T-helper 2 cell (primary cell): ENCODE measurements at places on chromosomes 2 and 18.
A peak's percentile ranks its signal among the peaks of the same experiment; 100 is the strongest.

DNA sequence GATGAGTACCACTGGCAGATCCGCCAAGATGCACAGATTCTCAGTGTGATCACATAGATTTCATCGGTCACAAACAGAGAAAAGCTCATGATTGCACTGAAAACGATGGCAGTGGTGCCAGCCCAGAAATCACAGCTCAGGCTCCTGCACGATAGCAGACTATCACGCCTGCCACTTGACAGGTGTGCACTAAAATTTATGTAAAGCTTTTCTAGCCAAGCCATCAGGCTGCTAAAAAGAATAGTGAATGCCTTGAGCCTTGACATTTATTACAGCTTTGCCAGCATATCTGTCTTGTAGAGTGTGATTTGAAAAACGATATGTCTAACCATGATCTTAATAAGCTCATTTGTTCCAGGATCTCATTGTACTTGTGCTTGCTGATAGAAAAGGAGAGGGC, 409.5 kb upstream of the CWC22 start:
- DNase-seq: no peak

DNA sequence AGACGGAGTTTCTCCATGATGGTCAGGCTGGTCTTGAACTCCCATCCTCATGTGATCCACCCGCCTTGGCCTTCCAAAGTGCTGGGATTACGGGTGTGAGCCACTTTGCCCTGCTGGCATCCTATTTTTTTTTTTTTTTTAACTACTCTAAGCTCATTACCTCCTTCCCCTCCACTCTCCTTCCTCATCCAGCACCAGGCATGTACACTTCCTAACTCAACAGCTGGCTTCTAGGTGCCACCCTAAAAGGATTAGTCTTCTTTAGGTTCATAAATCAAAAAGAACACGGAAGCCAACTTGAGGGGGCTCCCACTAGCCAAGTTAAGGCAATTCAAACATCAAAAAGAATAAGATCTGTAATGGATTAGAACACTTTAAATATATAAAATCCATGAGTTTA, 70.6 kb upstream of the TEX51 start:
- DNase-seq: no peak

- peak; percentile 7 for DNase-seq
Measured at GRCh38 chr2:84495539-84496146, 20.7 kb upstream of the DNAH6 start.

- DNase-seq: no peak
Measured at GRCh38 chr2:216904974-216905373, 45.1 kb upstream of the TNP1 start.

- peak; percentile 14 for DNase-seq
Measured at GRCh38 chr18:58687871-58688308, 16.6 kb downstream of the MALT1 start.

DNA sequence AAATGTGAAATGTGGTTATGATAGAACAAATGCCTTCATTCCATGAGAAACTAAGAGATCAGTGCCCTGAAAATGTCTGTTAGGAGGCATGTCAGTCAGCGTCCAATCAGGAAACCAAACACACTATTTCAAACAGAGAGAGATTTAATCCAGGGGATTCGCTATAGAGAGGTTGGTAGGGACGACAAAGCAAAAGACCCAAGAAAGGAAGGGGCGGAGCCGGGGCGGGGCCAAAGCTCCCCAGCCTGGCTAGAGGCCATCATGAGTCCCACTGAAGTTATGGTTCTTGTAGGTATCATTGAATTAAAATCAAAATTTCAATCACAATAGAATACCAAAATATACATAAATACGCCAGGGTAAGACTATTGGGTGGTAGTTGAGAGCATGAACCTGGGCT, 32.9 kb upstream of the RNF149 start:
- no peak for DNase-seq

DNA sequence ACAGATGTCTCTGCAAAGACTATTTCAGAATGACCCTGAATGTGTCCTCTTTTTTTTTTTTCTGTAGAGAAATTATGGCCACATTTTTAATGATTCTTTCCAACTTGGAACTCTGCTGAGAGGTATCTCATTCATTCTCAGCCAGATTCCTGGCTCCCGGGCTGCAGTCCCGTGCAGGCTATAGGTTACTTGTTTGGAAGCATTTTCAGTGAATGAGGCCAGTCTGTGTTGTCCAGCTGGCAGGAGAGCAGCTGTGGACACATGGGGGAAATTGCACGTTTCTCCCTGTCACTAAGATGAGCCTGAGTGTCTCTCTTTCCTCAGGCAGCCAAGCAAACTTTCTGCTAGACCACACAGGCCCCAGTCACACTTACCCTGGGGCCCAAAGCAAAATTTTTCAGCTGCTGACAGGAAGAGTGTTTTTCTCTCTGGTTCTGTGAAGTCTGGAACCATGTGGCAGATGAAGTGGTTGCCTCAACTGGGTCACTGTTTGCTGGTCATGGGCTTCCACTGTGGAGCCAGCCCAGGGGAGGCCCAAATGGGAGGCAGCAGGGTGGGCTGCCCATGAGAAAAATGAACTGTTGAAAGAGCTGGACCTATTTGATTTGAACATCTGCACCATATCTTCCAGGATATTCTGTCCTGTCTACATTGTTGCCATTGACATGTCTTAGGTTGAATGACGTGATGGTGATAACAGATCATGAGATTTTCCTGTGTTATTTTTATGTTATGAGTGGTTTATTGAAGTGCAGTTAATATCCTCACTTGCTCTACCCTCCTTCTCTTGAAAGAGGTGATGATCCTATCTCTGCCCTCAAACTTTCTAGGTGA, 431.2 kb downstream of the LPIN1 start:
- DNase-seq: no peak
